SHP77 (cell line): ENCODE measurements at places on chromosomes 6 and 20.
A peak's percentile ranks its signal among the peaks of the same experiment; 100 is the strongest.

GRCh38 chr20:17559338-17559737, 10.5 kb upstream of the DSTN start:
- no peak for DNase-seq

DNA sequence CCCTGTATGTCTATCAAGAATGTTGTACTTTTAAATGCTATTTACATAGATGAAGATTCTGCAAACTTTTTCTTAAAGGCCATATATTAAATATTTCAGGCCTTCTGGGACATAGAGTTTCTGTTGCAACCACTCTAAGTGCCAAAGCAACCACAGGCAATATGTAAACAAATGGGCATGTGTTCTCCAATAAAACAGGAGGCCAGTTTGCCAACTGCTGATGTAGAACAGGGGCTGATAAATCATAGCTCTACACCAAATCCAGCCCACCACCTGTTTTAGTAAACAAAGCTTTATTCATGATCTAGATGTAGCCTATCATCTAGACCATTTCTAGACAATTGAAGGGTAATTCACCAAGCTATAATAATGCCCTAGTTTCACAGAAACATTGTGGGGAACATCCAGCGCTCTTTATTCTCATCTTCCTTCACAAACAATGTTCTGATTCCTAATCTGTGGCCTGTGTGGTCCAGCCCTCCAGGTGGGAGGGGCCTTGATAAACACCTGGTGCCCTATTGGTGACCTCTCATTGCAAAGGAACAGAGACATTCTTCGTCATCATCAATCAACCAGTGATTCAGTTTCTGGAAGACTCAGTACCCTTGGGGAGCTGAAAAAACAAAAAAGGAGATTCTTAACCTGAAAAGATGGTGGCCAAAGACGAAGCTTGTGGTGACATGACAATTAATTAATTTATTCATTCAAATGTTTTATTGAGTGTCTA, 80.2 kb downstream of the PREP start:
- DNase-seq = no peak

DNA sequence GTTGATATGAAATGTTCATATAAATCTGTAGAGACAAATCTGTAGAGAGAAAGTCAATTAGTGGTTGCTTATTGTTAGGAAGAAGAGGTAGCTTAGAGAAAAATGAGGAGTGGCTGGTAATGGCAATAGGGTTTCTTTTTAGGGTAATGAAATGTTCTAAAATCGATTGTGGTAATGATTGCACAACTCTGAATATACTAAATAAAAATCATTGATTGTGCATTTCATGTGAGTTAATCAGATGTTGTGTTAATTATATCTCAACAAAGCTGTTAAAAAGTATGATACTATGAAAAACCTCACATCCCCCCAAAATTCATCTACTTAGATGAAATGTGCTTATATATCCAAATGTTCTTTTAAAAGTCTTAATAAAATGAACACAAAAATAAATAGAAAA, 84.2 kb downstream of the CEP57L1 start:
- no peak for DNase-seq

DNA sequence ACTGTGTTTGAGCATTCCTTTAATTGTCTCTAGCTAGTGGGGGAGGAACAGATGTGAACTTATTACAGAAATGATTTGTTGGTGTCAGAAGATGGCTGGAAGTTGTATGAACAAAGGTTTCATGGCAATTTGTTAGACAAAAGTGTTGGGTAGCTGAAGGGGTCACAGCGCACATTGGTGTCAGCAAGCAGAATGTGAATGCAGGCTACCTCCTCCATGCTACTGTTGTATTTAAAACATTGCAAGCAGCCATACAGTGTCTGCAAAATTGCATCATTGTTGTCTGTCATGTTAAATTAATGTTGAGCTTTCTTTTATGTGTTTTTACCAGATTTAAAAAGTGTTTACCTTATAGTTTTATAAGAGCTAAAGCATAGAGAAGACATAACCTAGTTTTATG, 6.2 kb downstream of the LRRC1 start:
- no peak for DNase-seq

DNA sequence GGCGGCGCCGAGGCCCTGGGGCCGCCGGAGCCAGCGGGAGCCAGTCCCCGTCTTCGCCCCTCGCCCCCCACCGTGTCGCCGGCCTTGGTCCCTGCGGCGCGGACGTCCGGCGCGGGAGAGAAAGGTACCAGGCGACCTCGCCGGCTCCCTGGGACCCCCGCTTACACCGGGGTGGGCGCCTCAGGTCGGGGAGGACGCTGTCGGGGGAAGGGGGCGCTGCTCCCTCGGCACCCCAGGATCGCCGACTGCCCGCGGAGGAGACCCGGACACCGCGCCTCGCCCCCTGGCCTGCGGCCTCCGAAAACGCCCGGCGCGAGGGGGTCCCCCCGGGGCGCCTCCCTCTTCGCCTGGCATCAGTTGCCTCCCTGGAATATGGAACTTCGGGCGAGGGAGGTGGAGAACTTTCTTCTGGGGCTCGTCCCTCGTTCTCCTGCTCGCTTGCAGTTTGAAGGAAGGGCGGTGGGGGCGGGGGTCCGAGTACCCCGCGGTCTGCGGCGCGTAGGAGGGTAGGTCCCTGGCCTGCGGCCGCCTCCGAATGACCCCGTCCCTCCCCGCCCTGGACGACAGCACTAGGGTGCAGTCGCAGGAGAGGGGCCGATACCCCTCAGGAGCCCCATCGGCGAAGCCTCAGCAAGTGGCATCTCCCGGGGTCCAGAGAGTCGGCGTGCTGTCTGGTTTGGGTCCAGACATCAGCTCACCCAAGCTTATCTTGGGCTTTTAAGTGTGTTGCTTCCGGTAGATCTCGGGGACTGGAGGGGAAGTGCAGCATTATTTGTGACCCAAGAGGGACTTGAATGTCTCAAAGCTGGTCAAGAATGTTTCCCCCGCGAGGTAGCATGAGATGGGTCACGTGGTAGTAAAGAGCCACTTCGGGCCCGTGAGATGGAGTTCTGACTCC, 549 bp downstream of the ANKRD6 start:
- peak; percentile 27 for DNase-seq
